Astrocyte of the spinal cord (primary cell): ENCODE measurements at places on chromosomes 1 and 21.

DNA sequence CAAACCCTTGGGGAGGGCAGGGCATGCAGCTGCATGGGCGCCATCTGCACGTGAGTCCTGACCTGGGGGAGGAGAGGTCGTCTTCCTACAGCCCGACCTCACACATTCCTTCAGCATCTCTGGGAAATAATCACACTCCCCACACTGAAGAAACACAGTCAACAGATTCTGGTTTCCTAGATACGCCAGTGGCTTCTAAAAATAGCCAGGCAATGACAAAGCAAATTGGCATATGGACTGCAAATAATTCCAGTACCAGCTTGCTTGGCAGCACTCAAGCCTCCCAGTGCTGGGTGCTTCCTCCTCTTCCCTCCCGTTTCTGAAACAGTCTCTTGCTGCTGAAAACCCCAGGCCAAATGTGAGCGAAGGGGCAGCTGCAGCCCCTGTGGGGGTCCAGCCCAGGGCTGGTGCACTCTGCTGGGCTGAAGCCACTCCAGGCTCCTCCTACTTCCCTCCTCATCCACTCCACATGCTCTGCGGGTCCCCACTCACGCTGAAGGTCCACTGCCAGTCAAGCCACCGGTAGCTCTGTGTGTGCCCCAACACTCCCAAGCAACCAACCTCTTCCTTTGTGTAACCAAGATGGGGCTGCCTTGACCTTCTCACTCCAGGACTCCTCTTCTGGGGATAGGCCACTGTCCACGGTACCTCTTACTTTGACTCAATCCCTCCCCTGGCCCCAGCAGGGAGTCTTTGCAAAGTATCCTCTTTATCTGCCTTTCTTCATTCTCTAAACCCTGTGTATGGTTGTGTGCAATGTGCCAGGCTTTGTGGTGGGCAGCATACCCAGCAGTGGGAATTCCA is 69.0 kb downstream of the KCND3 start:
- DNase-seq: peak; percentile 19

- DNase-seq: no peak
Measured at GRCh38 chr1:225878282-225878681, 3.9 kb downstream of the TMEM63A start.

DNA sequence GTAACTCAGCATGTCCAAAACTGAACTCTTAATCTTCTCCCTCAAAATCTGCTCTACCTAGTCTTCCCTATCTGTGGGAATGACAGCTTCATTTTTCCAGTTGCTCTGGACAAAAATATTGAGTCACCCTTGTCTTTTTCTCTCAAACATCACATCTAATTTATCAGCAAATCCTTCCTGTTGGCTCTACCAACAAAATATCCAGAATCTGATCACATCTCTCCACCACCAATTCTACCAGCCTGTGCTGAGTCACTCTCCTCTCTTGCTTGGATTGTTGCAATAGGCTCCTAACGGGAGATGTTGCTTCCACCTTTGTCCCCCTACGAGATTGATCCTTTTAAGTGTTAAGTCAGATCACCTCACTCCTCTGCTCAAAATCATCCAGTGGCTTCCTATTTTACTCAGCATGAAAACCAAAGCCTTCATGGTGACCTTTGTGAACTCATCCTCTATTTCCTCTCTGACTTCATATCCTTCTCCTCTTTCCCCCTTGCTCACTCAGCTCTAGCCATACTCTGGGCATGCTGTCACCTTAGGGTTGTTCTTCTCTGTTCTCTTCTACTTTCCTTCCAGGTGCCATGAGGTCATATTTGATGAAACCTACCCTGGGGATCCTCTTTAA is 21.5 kb upstream of the SMYD2 start:
- DNase-seq: peak; percentile 20

DNA sequence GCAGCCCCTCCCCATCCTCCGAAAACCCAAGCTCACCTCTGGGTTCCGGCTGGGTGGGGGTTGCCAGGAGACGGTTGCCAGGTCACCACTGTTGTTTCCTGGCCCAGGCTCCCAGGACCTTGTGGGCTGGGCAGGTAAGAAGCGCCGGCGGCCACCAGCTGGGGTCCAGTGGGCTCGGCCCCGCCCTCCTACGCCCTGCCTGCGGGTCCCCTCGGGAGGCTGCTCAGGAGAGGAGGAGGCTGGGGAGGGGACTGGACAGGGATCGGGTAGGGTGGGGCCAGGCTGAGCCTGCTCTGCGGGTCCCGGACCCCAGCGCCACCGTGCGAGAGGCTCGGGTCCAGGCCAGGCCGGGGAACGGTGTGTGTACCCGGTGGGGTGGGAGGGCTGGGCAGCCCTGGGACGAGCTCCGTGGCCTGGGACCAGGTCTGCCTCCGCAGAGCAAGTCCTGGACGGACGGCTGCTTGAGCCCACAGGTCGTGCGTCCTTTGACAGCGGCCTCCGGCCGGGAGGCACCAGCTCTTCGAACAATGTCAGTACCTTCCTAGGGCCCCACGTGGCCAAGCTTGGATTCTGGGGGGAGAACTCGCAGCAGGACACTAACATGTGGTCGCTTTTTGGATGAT is at the start of gene TTLL10:
Gene TTLL10 (plus strand): TSS at position 88 of the 623 bp plus-strand sequence. CDS start 5,336 bp downstream, outside the sequence.
- no peak for DNase-seq

GRCh38 chr1:230867101-230867902 is 1.0 kb downstream of the C1orf198 start:
- DNase-seq: peak; percentile 46

DNA sequence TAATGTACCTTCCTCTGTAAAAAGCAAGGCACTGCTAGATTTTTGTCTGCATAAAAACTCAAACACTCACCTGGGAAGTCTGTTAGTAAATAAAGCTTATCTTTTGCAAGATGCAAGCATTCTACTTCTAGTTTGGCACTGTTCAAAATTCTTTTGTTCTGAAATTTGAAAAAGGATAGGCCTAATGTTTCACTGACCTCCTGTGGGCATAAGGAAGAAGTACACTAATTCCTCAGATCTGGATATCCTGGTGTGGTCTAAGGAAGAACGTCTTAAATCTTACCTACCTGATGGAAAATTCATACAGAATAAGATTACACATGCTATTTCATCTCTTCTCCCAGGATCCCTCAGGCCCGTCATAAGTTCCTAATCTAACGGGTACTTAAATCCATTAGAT is 93.5 kb upstream of the CAMK1G start:
- DNase-seq: peak; percentile 10

- DNase-seq: no peak
Measured at GRCh38 chr21:15701830-15702229, 28.0 kb upstream of the USP25 start.

GRCh38 chr1:172973424-172973823 is 77.3 kb downstream of the TNFSF18 start:
- DNase-seq: peak; percentile 67

DNA sequence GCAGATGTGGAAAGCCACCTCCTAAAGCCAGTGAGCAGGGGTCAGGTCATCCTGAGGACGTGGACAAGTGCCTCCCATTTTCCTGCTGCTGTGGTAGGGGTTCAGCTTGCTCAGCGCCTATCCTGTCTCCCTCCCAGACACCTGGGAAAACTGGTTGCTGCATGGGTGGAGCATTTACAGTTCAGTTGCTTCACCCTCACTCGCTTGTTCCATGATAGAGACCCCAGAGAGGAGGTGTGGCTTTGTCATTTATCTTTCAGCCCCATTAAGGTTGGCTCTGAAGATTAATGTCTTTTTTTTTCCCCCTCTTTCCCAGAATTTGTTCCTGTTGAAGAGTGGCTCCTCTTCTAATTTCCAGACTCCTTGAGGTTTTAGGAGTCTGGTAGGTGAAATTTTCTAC is 9.2 kb downstream of the VANGL1 start:
- DNase-seq: no peak

DNA sequence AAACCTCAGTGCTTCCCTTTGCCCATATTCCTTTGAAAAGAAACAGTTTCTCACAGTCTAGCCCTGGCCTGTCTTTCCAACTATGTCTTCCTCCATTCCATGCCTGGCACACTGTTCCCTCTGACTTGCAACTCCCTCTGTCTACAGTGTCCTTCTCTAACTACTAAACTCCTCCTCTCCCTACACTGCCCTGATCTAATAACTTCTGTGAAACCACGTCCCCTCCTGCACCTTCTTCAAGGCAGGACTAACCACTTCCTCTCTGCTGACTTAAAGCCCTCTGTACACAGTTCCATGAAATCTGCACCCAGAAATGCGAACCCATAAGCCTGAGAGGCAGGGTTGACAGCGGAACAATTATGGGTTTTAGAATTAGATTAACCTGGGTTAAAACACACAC is 62.2 kb upstream of the ATP1B1 start:
- DNase-seq: no peak

- no peak for DNase-seq
Measured at GRCh38 chr1:182080040-182080439, 18.5 kb upstream of the ZNF648 start.

- no peak for DNase-seq
Measured at GRCh38 chr21:44353191-44353970, at the start of gene TRPM2. TSS of gene TRPM2 (plus strand) at chr21:44353621. CDS start at chr21:44353701, 80 bp downstream.

GRCh38 chr1:59248758-59249157 is 48.1 kb upstream of the FGGY start:
- DNase-seq: no peak

DNA sequence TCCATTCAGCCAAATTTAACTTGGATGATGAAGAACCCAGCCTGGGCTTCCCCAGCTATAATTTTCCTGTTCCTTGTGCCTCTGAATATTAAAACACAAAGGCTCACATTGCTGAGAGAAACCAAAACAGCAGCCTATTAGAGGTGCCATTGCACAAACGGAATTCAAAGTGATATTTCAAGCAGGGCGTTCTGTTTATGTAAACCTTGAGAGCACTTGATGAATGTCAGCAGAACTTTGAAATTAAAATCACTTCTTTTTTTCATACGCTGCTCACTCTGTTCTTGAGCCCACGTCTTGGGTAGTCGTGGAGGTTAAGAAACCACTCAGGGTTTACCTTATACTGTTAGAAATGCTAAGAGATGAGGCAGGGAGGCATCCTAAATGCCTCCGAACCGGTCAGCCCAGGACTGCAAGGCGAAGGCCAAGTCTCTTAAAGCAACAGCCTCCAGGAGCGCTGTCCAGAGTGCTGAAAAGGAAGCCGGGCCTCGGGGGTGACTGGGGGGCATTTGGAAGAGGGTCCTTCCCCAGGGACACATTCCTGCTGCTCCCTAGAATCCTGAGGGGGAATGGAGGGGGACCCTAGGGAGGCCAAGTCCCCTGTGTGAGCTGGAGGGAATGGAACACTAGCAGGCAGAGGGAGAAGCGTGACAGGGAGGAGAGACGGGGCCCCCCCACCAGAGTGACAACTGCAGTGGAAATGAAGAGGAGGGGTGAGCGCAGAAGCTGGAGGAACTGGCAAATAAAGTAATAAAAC is 154.8 kb upstream of the VAMP3 start:
- peak; percentile 27 for DNase-seq

GRCh38 chr21:38129711-38130110 is 127.1 kb upstream of the KCNJ15 start:
- no peak for DNase-seq

- DNase-seq: no peak
Measured at GRCh38 chr1:161993576-161993975, 30.1 kb downstream of the OLFML2B start.

DNA sequence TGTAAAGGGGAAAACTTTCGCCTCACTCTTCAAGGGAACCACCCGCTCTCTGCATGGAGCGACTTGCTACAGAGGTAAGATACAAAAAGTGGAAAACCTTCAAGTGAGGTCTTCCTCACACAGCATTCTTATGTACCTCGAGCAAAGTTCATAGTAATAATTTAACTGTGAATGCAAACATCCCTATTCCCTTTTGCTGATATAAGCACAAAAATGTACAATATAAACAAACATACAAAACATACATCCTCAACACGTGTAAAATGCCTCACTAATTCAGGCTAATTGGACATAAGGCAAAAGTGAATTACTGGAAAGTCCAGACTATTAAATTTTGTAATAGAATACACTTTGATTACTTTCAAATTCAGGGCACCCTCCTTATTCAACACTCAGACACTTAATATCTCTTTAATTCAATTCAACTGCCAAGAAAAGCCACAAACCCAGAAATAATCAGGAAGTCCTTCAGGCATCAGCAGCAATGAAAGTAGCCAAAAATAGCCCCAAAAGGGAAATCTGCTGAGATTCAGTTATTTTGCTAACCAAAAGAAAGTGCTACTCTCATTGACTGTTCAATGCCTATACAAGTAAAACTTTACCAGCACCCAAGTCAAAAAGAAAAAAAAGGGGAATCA is 15.2 kb upstream of the LMX1A start:
- DNase-seq: no peak

GRCh38 chr1:204357551-204358490 is 1.9 kb downstream of the PLEKHA6 start:
- DNase-seq: no peak

GRCh38 chr1:83990734-83991133 is 8.2 kb downstream of the TTLL7 start:
- DNase-seq: no peak

GRCh38 chr1:201676197-201676596 is 137.3 kb downstream of the NAV1 start:
- DNase-seq: peak; percentile 49

GRCh38 chr1:224490549-224491537 is 56.2 kb upstream of the WDR26 start:
- DNase-seq: no peak

GRCh38 chr1:163872067-163872466 is 550.3 kb downstream of the NUF2 start:
- no peak for DNase-seq

DNA sequence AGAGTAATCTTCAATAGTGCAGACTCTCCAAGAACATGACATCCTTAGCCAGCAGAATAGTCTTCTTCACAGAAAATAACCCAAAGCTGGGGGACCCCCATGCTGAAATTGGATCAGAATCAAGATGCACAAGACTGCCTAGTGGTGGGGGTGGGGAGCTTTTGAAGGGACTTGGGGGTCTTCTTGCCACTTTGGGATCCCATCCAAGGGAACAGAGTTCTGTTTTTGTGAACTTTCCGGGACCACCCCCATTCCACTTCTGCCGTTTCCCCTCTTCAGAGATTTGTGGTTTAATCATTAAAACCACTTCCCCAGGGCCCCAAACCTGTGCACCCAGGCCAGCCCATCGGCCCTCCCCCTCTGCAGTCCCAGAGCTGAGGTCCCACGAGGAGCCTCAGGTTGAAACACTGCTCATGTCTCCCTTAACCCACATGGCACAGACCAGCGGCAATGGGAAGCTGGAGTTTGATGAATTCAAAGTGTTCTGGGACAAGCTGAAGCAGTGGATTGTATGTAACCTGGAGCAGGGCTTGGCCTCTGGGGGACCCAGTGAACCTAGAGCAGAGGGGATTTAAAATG is 44.9 kb downstream of the CAPN9 start:
- DNase-seq: no peak

DNA sequence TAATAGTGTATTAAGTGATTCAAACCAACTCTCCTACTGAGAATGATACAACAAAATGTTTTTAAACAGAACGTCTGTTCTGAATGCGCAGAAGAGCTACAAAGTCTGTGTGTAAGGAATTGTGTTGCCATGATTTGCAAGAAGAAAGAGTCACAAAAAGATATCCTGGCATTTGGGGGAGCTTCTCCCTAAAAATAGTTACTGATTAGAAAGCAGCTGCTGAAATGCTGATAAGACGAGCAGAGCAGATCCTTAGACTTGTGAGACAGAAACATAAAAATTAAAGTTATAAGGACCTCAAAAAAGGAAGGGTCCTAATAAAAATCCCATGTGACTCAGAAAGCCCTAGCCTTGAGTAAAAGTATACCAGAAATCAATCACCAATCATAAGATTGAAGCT is 54.9 kb upstream of the CRB1 start:
- DNase-seq: no peak
